ENCODE measurements at places on chromosomes 3 and 15.

GRCh38 chr3:10817506-10817905 lies 1.5 kb downstream of the SLC6A11 start:
- DNase-seq, result no peak

GRCh38 chr3:29335438-29335837 lies 54.6 kb downstream of the RBMS3 start:
- peak; percentile 36 for DNase-seq

DNA sequence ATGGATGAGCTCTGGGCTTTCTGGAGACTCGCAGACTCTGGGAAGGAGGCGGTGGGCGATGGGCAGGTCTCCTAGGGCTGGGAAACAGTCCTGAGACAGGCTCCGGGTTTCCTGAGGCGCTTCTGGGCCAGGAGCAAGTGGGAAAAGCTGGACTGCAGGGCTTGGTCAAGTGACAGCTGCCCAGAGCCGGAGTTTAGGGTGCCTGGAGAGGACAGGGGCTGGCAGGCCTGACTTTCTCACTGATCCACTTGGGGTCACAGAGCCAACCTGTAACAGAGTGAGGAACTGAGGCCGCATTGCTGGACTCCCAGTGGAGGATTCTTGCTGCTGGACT lies 107.9 kb downstream of the APBA2 start:
- DNase-seq, result no peak

GRCh38 chr3:6860149-6860953 lies 564 bp upstream of the GRM7 start:
- DNase-seq, result no peak

GRCh38 chr3:71930056-71930991 lies 145.4 kb upstream of the PROK2 start:
- DNase-seq, result peak; percentile 5

DNA sequence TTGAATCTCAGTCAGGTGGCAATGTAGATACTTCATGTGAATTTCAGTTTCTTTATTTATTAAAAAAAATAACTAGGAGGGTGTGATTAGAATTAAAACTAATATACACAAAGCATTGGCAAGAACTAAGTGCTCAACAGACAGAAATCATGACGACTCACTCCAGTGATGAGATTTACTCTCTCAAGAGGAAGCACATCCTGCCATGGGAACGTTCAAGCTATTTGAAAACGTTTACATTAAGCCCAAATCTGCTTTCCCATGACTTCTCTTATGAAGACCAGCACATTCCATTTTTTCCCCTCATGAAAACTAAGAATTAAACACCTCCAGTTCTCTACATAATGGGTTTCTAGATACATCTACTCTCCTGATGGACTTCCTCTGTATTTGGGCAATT lies 8.5 kb downstream of the WDR53 start:
- no peak for DNase-seq

GRCh38 chr3:16411441-16411840 lies 102.1 kb downstream of the RFTN1 start:
- no peak for DNase-seq

DNA sequence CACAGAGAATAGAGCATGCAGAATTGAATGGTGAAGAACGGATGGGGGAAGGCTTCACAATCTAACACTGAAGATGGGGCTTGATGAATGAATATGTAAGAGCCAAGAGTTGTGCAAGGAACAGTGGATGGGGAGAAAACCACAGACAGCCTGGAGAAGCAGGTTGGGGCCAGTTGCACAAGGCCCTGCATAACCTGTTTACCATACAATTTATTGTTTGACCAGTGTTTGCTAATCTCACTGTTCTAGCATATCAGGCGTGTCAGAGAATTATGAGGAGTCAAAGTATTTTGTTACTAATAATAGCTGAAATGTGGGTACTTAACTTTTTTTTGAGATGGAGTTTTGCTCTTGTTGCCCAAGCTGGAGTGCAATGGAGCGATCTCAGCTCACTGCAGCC lies 36.4 kb downstream of the LINS1 start:
- DNase-seq, result no peak

DNA sequence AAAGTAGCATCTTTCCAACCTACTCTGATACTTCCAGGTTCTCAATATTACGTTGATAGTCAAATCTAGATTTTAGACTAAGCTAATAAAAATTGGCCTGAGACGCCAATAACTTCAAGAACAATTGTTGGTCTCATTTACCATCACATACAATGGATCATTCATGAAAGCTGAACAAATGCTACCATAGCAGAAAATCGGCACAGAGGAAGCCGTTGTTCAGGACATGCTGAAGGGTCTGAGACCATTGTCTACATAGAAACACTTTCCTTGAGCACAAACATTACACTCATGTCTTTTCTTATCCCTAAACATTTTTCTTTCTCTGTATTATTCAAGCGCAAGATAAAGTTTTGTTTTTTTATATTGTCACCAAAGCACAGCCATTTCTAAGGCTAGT lies 37.2 kb upstream of the FHIT start:
- DNase-seq, result no peak

- no peak for DNase-seq
Measured at GRCh38 chr15:67024314-67024997, 40.9 kb upstream of the SMAD3 start.

- DNase-seq, result no peak
Measured at GRCh38 chr15:74409225-74409624, 24.5 kb downstream of the SEMA7A start.

DNA sequence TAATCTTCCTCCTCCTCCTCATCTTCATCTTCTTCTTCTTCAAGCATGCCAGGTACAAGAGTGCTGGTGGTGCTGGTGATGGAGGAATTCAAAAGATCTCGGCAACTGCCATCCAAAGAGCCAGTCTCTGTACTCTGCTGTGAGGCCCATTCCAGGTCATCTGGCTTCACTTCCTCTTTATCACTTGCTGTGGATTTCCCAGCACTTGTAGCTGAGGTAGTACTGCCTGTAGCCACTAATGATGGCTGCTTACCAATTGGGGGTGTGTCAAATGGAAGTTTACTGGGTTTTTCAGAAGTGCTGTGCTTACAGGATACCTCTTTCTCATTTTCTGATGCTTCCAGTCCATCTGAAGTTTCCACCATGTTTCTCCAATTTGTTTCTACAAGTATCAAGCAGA lies 28.8 kb upstream of the SHC4 start:
- DNase-seq, result no peak

GRCh38 chr3:23741036-23741706 lies 64.6 kb upstream of the UBE2E1 start:
- no peak for DNase-seq

GRCh38 chr3:7638103-7638502 lies 777.2 kb downstream of the GRM7 start:
- no peak for DNase-seq

DNA sequence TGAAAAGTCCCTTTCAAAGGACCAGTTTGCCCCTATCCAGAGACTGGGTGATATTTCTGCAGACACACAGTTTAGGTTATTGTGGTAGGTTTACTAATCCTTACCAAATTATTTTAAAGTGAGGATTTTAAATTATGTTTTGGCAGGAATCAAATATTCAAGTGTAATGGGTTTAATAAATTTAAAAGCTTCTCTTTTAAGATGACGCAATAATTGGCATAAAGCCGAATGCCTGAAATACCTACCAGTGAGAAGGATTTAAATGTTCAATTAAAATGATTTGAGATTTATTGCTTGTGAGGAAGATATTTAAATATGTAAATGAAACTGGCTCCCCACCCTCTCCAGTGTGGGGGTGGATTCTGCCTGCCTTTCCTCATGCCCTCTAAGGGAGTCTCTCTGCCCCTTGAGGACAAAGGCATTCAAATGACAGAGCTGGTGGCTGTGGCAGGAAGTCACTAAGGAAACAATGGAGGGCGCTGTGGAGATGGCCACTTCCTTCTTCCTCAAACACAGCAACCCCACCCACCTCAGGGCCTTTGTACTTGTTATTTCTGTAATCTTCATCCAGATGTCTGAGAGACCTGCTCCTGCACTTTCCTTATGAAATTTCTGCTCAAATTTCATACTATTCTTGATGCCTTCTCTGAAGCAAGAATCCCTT lies 131.7 kb downstream of the TNIK start:
- peak; percentile 28 for DNase-seq

- DNase-seq, result no peak
Measured at GRCh38 chr15:35546511-35547381, 781 bp upstream of the DPH6 start.

GRCh38 chr3:144312702-144313101 lies 341.1 kb downstream of the DIPK2A start:
- no peak for DNase-seq

- DNase-seq, result no peak
Measured at GRCh38 chr15:89490814-89491315, 5.5 kb downstream of the RHCG start.

DNA sequence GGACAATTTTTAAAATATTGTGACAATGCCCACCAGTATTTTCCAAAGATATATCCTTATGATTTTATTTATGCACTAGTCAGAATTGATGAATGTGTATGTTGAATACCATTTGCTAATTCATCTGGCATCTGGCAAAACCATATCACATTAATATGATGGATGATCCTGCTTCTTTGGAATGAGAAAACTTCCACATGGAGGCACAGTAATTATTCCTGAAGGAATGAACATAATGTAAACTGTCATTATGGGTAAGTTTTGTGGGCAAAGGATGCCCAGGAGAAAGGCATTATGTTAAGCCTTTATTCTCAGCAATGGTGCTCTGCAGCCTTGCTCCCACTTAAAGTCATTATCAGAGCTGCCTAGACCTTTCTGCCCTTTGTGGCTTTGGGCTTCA lies 113.0 kb upstream of the MME start:
- no peak for DNase-seq

DNA sequence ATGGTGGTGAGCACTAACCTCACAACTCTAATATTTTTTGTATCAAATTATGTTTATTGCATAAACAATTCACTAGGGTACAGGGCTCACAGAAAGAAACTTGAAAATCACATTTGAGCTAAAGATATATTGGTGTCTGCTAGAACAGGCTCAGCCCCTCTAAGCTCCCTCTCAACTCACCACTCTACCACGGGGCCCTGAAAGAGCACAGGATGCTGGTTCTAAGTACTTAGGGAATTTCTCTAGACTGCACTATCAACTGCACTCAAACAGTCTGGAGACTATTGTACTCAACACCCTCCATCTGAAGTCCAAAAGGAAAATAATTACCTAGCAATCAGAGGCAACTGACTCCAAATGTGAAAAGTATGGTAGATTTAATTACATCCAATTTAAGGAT lies 98.7 kb upstream of the STRIT1 start:
- no peak for DNase-seq

- no peak for DNase-seq
Measured at GRCh38 chr15:45674677-45675076, 39.8 kb downstream of the SQOR start.

DNA sequence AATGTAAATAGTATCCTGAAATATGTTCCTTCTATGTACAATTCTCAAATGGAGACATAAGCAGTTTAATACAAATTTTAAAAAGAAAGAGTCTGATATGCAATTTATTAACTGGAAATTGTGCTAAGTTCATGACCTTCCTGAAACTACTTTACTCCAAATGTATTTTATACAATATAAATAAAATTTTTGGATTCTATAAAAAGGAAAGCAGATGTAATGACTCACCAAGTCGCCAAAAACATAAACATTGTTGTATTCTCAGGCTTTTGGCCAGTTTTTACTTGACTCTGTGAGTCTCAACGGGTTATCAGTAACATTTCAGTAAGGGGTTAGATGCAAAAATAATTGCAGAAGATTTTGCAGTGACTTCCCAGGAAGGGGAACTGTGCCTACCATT lies 948.2 kb downstream of the EPHA3 start:
- DNase-seq, result no peak

DNA sequence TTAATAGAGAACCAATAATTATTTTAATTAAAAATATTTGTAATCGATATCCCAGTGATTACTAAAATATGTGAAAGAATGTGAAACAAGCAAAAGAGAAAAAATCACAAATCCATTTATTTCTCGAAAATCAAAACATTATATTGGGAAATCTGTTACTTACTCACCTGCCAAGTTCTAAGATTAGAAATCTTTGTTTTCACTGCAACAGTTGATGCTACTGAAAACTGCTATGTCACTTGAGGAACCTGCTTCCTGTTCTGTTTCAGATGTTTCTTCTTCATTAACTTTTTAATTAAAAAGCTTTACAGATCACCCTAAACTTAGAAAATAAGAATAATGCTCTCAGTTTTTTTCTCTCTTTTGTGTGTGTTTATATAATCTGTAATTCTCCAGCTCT lies 13.7 kb upstream of the DPH6 start:
- DNase-seq, result no peak

GRCh38 chr3:150249779-150250470 lies 158.2 kb upstream of the TSC22D2 start:
- no peak for DNase-seq

GRCh38 chr15:96353930-96354730 lies 23.6 kb downstream of the NR2F2 start:
- DNase-seq, result no peak

- no peak for DNase-seq
Measured at GRCh38 chr3:89353465-89353864, 246.0 kb downstream of the EPHA3 start.

GRCh38 chr3:27553886-27554540 lies 69.8 kb upstream of the SLC4A7 start:
- no peak for DNase-seq

GRCh38 chr3:111846039-111846438 lies 13.0 kb upstream of the PHLDB2 start:
- DNase-seq, result no peak

- no peak for DNase-seq
Measured at GRCh38 chr3:197561926-197562325, 6.2 kb upstream of the BDH1 start.

DNA sequence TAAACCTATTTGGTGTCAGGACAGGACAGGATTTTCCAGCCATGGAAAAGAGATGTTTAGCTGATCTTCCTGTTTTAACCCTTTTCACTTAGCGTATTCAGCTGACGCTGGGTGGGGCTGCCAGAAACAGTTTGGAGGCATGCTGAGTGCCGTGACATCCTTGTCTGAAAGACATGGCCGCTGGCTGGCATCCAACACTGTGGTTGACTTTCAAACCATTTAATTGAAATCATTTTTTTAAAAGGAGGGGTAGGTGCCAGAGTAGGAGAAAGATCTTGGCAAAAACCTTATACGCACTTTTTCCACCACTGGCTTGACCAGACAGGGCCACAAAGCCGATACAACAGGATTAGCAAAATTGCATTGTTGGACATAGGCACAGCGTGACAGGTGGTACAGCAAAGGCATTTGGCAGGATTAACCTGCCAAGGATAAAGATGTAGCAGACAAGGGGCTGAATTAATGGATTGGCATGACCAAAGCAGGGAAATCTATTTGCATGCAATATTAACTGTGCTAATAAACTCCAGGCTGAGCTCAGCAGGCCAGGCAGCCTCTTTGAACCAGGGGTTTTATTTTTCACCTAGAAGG lies 131.8 kb upstream of the TOPAZ1 start:
- peak; percentile 57 for DNase-seq

- no peak for DNase-seq
Measured at GRCh38 chr3:197196192-197196591, 102.2 kb downstream of the DLG1 start.

DNA sequence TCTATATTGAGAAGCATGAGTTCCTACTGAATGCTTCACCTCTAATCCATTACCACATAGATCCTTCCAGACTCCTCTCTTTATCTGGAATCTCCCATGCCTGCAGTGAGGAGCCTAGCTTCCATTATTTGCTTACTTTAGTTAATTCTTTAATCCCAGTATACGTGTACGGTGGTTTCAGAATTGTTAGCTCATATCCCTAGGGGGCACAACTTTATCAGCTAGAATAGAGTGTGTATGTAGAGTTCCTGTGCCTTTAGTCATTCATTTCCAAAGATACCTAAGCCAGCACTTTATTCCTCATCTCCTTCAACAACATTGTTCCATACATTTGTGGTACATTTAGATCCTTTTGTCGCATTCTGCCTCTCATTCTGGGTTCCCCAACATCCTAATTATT lies 226.0 kb downstream of the TJP1 start:
- no peak for DNase-seq

- DNase-seq, result no peak
Measured at GRCh38 chr15:78104119-78104479, 11.7 kb downstream of the SH2D7 start.
